K562 (cell line): ENCODE measurements at places on chromosomes 2 and 18. TPM values are rescaled to one million over a fixed set of nuclear protein-coding genes. Genes with fewer than 3 reads are reported as not detected.

RTP5 gene
- not detected in 2 replicates for total RNA-seq

GRCh38 chr2:127589841-127590240 is 54.4 kb downstream of the MYO7B start:
- peaks cover 9% of the 10 kb centered on the region; the same call in 1 of the 2 replicates for H3K4me1 ChIP-seq
- no peaks in the 10 kb centered on the region for H3K36me3 ChIP-seq
- H3K27me3 ChIP-seq = peaks cover 29% of the 10 kb centered on the region
- no peak for DNase-seq
- H3K4me3 ChIP-seq = no peak overlapping the region

SCRN3 gene
- 15.3 and 20.3 TPM in 2 replicates for total RNA-seq

DNA sequence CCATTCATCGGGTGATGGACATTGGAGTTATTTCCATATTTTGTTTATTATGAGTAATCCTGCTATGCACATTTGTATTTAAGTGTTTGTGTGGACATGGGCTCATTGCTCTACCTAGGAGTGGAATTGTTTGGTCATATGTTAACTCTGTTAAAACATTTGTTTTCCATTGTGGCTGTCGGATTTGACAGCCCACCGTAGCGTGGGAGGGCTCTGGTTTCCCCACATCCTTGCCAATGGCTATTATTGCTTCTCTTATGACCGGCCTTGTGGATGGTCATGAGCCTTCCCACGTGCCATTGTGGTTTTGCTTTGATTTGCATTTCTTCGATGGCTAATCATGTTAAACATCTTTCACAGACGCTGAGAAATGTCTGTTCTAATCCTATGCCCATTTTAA is 92.0 kb downstream of the ZNF236 start:
- DNase-seq = no peak
- no peak overlapping the region for H3K27ac ChIP-seq
- H3K4me3 ChIP-seq = no peak overlapping the region
- peaks cover 49% of the 10 kb centered on the region; the same call in 2 of the 3 replicates for H3K36me3 ChIP-seq
- no peaks in the 10 kb centered on the region for H3K27me3 ChIP-seq
- H3K4me1 ChIP-seq = peaks cover 1% of the 10 kb centered on the region; the same call in 1 of the 3 replicates

DNA sequence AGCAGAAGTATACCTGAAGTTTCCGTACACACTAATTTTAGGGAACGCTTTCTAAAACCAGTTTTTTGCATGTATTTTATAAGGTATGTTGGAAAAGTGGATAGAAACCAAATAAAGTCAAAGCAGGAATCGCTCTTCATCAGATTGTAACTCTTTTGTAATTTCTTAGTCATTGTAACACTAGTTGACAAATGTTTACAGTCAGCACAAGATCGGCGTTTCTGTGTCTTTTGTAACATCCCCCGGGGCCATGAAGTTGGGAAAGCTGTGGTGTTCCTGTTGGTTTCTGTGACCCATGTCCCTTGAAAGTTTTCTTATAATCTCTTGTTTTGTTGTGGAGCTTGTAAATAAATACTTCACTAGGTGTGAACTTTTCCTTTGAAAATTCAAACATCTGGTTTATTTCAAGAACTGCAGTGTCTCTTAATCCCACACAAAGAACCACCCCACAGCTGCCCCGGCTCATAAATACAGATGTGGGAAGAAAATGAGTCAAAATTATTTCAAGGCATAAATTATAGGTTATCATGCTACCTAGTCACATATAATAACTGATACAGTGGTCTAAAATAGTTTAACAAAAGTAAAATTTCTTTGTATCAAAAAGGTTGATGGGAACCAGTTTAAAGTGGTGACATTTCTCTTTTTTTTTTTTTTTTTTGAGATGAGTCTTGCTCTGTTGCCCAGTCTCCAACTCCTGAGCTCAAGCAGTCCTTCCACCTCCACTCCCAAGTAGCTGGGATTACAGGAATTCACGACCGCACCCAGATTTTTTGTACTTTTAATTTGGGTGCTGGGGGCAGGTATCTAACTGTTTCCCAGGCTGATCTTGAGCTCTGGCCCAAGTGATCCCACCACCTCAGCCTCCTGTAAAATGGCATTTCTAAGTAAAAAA is 751 bp upstream of the NMI start:
- H3K4me3 ChIP-seq = peak overlapping the region; percentile 56
- DNase-seq = no peak

DNA sequence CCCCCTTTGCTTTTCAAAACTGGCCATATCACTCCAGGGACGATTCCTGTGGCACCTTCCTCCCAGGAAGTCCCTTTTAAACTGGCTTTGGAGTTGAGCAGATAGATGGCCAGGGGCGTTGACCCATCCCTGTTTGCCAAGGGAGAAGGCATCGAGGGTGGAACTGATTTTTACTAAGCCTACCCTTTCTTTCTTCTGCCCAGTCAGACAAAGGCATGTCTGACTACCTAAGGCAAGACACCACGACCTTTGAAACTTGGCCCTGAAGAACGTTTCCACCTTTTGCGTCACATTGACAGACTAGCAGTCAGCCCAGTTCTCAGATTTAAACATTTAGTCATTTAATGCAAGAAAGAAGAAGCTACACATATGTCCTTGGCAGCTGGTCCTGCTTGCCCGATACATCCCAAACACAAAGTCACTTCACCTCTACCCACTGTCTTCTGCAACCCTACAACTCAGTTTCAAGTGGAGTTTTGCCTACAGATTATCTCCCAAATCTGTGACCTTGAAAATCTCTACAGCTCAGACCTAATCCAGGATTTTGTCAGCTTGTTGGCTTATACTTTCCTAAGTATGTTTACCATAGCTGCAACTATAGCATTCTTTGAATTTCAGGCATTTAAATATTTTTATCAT is 102.2 kb upstream of the IL1R2 start:
- no peak overlapping the region for H3K4me3 ChIP-seq
- H3K27me3 ChIP-seq = no peaks in the 10 kb centered on the region
- no peaks in the 10 kb centered on the region for H3K4me1 ChIP-seq
- H3K27ac ChIP-seq = no peak overlapping the region
- H3K36me3 ChIP-seq = peaks cover 51% of the 10 kb centered on the region; the same call in 2 of the 3 replicates
